ENCODE measurements at places on chromosomes 4 and X.

DNA sequence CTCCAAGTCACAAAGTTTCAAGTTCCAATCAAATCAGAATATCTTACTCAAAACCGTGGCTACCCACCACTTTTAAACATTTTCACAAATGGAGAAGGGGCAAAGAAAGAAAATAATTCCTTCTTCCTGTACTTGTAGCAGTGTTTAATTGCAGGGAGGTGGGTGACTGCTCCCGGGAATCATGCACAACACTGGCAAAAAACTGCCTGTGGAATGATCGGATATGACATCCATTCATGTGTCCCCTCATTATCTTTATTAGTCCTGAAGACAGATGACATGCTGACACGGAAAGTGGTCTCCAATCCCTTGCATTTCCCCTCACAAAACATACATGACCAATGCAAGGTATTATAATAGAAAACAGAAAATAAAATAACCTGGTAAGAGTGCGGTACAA lies 2.0 kb downstream of the TSPAN5 start:
- DNase-seq, result no peak

- DNase-seq, result no peak
These were observed 63.3 kb downstream of the AFAP1 start for GRCh38 chr4:7876201-7876875.

DNA sequence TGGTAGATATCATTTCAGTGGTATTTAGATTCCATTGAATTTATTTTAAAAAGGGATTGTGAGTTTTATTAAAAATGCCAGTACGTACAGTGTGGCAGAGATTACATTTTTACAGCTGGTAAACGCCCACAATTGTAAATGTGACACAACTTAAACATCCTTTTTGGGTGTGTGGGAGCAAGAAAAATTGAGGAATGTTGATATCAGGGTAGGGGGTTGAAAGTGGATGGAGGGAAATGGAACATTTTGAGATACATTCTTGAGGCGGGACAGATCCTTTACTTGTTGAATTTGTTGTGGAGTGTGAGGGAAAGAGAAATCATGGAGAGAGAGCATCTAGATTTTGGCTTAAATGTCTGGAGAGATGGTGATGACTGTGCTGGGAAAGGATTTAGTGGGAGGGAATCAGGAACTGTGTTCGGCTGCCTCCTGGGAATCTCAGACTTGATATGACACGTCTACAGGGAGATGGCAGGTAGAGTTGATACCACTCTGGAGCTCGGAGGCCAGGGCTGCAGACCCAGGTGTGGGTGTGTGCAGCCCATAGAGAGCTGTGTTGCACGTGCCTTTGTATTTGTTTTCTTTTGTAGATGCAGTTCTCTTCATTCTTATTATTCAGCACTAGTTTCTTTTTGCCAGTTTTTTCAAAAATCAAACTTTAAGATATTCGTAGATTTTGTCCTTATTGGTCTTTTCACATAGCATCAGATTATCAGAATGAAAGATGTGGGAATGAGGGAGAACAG lies 10.8 kb downstream of the TMEM131L start:
- DNase-seq, result no peak

DNA sequence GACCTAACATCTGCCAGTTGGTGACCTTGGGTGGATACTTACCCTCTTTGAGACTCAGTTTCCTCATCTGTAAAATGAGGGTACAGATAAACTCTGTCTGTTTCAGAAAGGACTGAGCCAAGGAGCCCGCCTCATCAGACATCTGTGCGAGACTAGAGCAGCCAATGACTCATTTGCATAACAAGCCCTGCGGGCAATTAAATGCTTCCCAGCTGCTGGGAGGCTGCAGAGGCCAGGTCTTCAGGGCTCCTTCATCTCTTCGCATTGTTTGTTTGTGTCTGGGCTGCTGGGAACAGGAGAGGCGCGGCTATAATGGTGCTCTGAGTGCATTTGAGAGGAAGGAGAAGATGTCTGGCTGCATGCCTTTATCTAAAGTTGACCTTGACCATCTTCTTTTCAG lies 85.0 kb downstream of the ADRA2C start:
- peak; percentile 5 for DNase-seq

DNA sequence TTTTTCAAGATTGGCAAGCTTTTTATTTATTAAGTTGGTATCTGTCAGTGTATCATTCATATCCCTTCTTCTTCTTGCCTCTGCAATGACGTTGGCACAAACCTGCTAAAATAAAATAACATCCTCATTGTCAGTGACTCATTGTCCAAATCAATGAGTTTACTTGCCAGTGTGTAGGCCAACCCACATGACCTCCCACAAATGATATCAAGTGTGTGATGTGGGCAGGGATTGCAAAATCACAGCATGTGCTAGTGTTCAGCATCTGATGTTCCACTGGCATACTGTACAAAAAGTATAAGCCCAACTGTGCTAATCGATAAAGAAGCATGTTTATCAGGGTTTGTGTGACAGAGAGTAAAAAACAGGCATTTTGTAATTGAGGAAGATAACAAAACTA lies 25.5 kb downstream of the GPAT3 start:
- no peak for DNase-seq

DNA sequence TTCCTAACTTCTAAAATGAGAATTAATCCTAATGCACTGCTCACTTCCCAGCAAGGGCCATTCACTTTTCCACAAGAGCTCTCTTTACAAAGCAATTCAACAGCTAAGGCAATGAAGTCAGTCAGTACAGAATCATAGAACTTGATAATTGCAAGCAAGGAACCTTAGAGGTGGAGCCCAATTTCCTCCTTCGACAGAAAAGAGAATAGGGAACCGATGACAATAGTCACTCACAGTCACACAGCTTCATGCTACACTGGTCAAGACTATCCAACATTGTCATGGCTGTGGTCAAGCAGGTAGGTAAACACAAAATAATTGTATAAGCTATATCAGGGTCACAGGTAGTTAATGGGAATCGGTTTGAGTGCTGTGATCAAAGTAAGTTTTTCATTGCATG lies 90.0 kb downstream of the ELOVL6 start:
- DNase-seq, result no peak

DNA sequence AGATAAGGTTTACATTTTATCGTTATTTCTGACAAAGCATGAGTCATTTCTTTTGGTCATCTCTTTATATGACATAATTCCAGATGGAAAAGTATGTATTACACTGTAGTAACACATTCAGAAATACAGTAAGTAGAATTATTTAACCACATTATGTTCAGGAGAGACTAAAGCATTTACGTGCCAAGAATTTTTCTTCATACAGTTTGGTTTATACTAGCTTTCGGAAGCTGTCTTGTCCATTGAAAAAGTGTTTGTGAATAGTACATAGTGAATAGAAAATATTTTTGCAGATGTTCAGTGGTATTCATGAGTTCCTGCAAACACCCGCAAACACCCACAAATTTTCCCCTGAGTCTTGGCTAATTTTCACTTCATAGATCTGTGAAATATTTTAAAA lies 1033.0 kb upstream of the INTU start:
- no peak for DNase-seq

DNA sequence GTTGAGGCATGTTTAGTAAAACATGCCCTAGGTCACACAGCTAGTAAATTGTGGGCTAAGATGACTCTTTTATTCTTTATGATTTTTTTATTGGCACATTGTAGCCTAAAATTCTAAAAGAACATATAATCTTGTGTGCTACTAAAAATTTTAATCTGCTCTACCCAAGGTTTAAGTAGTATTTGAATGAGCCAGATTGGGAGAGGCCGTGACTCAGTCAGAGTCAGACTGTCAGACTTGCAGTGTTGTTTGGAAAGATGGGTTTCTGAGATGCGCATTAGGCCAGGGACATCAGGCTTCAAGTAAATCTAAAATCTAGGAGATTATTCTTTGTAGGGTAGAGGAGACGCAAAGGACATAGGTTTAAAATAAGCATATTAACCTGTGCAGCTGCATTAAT lies 30.7 kb upstream of the TMPRSS11E start:
- no peak for DNase-seq

DNA sequence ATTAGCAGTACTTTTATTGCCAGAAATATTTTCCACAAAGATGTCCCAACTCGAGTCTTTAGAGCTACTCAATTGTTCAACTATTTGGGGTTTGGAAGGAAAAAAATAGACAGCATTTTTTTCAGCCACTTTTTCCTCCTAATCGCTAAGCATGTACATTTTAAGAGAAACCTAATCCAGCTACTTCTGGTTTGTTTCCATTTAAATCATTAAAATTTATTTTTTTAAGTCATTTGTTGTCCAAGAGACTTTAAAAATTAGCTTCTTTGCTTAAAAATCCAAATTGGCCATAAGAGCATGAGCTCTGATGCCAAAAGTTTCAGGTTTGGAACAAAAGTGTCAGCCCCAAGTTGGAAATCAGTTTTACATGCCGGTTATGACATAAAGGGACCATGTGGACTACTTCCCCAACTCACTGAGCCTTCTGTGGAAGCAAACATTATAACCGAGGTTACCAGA lies 186.3 kb upstream of the INTU start:
- DNase-seq, result no peak

DNA sequence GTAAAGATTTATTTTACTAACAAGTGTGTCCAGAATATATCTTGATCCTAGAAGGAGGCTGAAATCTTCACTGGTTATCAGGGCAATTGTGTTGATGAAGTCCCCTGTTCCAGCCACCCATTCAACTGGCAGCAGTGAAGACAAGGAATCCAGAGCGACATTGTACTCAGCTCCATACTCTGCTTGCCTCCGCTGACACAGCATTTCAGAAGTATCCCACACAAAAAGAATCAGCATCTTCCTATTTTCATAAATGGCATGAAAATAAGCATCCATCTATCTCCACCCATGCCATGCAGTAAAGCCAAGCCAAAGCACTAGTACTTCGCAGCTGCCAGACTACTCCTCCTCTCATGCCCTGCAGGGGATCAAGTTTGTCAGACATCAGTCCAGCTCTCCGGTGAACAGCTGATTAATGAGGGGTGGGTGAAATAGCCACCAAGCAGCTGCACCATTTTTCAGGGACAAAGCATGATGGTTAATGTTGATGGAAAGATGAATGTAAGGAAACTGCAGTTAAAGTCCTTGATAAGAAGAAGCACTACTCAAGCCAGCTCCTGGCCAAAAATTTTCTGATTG lies 54.0 kb downstream of the COL25A1 start:
- DNase-seq, result no peak

- DNase-seq, result no peak
These were observed 18.3 kb upstream of the ACSL1 start for GRCh38 chr4:184843984-184844554.

GRCh38 chrX:107205770-107206696 lies at the start of the genes DNAAF6 and NUP62CL:
Gene DNAAF6, plus strand, starts transcription at chrX:107206611. Its CDS starts 6,265 bp downstream, at chrX:107212876.
Gene NUP62CL, minus strand, starts transcription at chrX:107206433. Its CDS starts 31,287 bp downstream, at chrX:107175146.
- DNase-seq, result no peak

GRCh38 chrX:68175562-68175961 lies 257.7 kb downstream of the OPHN1 start:
- DNase-seq, result no peak

- no peak for DNase-seq
These were observed 41.9 kb downstream of the TNIP2 start for GRCh38 chr4:2714061-2714770.

DNA sequence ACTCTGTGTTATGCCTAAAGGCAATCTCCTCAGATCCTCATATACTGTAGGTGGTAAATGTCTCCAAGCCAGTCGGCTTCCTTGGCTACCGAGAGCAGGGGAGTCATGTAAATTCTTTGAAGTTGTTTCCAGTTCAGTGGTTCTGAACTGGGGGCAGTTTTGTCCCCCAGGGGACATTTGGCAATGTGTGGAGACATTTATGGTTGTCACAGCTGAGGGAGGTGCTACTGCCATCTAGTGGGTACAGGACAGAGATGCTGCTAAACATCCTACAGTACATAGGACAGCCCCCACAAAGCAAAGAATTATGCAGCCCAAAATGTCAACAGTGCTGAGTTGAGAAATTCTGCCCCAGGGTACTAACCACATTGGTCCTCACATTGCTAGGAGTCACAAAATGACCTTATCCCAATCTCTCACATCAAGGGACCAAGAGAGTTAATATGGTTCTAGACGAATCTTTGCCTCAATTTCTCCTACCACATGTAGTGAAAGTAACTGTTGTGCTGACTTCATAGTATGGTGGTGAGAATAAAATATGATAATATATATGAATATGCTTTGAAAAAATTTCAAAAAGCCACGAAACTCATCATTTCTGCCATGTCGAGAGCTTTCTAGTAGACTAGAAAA lies 104.4 kb upstream of the ARHGAP24 start:
- no peak for DNase-seq

- DNase-seq, result peak; percentile 26
These were observed 73.0 kb downstream of the AFF1 start for GRCh38 chr4:87007528-87008446.

GRCh38 chrX:100674705-100675104 lies 30.7 kb downstream of the SRPX2 start:
- DNase-seq, result no peak

- no peak for DNase-seq
These were observed 173.2 kb downstream of the MGST2 start for GRCh38 chr4:139838811-139839210.

DNA sequence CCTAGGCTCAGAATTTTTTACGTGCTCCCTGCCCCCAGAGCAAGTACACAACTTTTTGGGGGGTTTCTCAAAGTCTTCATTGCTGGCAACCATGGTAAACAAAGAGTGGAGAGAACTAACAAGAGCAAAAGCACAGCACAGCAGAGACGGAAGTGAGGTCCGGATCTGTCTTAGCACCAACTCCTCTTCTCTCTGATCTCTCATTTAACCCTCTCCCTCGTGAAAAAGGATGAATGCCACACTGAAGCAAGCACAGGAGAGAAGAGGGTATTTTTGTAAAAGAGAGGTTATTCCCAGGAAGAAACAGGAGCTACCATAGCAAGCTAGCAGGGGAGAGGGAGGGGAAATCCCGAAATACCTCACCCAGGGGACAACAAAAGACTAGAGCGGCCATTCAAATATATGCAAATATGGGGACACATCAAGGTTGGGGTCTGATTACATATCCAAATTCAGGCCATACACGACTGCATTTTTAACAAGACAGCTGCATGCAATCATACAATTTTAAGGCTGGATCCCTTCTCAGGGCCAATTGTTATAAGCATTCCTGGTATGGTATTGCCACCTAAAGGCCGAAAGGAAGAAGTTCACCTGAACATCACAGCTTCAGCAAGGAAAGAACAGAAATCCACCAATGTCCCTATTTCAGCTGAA lies 46.6 kb downstream of the CD40LG start:
- peak; percentile 34 for DNase-seq

DNA sequence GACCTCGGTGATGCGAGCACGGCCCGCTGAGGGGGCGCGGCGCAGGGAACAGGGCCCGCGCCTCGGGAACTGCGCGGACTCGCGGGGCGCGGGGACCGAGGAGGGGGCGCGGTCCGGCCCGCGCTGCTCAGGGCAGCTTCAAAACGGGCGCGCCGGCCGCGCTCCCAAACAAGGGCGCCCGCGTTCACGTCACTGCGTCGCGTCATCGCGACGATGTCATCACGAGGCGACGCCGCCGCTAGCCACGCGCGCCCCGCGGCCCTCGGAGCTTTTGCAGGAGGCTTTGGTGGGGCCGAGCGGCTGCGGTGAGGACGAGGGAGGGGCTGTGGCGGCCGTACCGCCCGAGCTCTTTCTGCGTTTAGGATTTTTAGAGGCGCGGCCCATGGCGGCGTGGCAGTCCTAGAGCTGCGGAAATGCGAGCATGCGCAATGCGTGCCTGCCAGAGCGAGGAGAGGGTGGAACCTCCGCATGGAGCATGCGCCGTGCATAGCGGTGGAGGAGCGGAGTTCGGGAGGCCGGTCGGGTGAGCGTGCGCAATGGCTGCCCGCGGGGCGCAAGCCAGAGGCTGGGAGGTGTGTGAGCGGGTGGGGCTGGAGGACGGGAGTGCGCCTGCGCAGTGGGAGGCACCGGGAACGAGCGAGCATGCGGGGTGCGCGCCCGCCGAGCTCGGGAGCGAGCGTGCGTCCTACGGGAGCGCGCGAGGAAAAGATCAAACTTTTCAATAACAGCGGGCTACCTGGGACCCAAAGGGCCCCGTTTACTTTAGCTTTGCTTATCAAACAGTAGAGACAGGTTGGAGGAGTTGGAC lies at the start of gene PPP2R3B:
PPP2R3B (minus strand) TSS at position 140 of the 808 bp plus-strand sequence. CDS start 216 bp downstream, outside the sequence.
- DNase-seq, result no peak
